ENCODE measurements at places on chromosomes 12 and 14.

- DNase-seq = no peak
Measured at GRCh38 chr12:82099216-82099615, 259.0 kb downstream of the CCDC59 start.

- peak; percentile 20 for DNase-seq
Measured at GRCh38 chr14:61894452-61895077, 132.3 kb downstream of the SNAPC1 start.

DNA sequence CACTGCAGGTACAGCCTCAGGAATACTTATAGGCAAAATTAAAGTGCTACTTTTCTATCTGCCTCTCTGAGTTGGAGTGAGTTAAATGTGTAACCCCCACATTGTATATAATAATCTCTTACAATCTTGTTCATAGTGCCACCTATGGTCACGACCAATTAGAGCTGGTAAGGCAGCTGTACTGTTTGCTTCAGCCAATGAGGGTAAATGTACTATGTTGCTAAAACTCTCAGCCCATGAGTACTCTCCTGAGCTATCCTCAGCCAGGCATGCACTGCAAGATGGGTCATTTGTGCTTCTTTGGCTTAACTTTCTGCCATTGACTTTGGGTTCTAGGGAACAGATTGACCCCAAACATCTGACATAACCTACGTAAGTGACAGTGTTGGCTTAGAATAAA is 15.0 kb upstream of the MDM2 start:
- no peak for DNase-seq

- DNase-seq = no peak
Measured at GRCh38 chr12:124376435-124376834, 81.5 kb downstream of the RFLNA start.

GRCh38 chr12:25694072-25694471 is 141.0 kb upstream of the LMNTD1 start:
- DNase-seq = no peak

DNA sequence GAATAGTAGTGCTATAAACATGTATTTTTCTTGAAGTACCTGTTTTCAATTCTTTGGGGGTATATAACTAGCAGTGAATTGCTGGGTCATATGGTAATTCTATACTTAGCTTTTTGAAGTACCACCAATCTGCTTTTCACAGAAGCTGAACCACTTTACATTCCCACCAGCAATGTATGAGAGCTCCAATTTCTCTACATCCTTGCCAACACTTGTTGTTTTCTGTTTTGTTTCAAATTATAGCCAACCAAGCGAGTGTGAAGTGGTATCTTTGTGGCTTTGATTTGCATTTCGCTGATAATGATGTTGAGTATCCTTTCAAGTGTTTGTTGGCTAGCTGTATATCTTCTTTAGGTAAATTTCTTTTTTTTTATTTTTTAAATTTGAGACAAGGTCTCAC is 95.7 kb downstream of the PAPLN start:
- no peak for DNase-seq

DNA sequence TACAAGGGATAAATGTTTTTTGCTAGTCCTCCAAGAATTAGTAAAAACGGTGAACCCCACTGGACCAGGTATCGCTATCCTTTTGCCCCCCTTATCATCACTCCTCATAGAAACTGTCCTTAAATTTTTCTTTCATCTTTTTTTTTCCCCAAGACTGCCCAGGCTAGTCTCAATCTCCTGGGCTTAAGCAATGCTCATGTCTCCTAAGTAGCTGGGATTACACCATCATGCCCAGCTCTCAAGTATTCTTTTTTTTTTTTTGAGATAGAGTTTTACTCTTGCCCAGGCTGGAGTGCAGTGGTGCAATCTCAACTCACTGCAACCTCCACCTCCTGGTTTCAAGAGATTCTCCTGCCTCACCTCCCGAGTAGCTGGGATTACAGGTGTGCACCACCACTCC is 9.7 kb downstream of the IRF2BPL start:
- no peak for DNase-seq

DNA sequence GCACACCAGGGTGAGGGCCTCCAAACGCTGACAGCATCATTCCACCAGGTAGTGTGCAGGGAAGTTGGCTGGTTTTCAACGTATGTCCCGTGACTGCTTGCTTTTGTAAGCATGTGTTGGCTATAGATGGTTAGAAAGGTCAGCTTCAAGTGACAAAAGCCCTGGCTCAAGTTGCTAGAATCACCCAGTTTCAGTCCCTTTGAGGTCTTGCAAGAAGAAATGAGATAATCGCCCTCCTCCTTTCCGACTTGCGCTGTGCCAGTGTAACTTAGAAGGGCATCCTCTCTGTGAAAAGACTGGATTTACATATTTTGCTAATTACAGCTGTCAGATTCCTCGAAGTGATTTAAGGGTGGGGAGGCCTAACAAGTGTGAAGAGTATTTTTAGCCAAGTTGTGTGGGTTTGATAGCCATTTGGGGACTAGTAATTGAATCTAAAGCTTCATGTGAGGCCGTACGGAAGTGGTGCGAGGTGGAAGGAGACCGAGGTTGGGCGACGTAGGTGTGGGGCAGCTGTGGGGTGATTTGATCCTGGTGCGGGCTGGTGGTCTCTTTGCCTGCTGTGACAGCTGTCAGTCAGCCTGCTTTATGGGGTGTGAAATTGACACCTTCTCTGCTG is 94.7 kb downstream of the CHST11 start:
- no peak for DNase-seq

DNA sequence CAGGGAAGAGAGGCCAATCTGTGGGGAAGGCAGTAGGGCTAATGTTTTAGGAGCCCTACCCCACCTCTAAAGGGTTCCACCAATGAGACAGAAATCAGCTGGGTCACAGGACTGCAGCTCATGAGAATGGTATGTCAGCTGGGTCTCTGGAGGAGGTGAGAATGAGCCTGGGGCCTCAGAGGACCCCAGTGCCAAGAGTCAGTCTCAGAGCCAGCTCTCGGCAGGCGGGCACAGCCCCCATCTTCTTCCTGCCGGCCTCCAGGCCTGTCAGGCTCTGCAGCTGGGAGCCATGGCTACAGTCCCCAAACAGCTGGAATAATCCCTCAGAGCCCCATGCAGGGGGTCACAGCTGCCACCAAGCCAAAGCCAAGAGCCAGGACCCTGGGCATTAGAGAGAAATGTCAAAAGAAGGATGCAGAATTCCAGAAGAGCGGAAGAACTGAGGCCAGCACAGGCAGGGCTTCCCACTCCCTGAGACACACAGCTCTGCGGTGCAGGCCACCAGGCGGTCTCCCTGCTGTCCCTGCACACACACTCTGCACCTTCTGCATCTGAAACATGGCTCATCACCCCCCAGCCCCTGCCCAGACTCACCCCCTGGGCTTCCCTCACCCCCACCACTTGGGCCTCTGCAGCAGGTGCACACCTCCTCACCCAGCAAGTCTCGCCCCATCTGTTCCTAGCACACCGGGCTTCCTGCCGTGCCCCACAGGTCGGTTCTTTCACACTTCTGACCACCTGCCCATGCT is 26.0 kb downstream of the ITPK1 start:
- no peak for DNase-seq

DNA sequence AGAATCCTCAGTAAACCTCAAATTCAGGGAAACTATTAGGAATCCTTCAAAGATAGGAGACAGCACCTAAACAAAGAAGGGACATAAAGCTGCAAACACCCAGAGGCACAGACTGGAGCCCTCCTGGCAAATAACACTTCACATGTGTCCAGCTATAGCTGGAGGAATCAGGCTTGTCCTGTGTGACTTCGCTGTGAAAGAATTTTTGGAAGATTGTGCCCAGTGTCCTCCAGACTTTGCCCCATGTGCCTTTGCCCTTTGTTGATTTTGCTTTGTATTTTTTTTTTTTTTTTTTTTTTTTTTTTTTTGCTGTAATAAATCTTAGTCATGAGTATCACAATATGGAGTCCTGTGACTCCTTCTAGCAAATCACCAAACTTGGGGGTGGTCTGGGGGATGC is 136.8 kb downstream of the KCNH5 start:
- DNase-seq = no peak

DNA sequence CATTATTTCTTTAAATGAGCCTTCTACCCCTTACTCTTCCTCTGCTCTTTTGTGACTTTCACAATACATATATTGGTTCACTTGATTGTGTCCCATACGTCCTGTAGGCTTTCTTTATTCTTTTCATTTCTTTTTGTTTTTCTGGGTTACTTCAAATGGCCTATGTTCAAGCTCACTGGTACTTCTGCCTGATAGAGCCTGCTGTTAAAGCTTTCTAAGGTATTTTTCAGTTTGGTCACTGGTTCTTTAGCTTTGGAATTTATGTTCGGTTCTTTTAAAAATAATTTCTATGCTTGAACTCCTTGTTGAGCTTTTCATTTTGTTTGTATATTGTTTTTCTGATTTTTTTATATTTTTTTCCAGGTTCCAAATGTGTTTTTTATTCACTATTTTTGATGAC is 81.9 kb downstream of the E2F7 start:
- DNase-seq = no peak

DNA sequence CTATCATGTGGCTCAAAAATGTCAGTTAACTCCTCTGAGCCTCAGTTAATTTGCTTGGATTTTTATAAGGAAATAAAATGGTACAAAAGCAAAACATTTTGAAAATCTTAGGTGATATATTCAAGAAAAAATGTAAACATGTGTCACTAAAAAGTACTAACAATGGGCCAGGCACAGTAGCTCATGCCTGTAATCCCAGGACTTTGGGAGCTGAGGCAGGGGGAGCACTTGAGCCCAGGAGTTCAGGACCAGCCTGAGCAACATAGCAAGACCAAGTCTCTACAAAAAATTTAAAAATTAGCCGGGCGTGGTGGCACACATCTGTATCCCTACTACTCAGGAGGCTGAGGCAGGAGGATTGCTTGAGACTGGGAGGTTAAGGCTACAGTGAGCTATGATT is 25.7 kb downstream of the AQP6 start:
- DNase-seq = no peak

DNA sequence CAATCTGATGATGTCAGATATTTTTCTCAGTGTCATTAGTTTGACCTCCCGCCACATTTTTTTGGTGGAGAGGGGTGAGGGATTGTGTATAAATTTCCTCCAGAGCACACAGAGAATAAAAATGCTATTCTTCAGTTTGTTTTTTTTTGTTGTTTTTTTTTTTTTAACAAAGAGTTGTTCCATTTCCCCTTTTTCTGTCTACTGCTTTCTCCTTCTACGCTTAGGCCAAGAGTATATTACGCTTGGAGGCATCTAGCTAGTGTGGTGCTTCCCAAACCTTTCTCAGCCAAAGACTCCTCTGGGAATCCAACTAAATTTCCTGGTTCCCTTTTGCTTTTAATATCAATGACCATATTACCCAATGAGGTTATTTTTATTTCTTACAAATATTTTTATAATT is 465.6 kb downstream of the ZFP36L1 start:
- DNase-seq = no peak

DNA sequence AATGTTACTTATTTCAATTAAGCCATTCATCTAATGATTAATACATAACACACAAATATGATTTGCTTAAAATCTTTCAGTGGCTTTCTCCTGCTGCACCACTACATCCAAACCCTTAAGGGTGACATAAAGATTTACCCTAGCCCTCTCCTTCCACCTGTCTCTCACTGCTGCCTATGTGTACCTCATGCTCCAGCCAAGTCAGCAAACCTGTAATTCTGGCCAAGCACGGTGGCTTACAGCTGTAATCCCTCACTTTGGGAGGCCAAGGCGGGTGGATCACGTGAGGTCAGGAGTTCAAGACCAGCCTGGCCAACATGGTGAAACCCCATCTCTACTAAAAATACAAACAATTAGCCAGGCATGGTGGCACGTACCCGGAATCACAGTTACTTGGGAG is 31.7 kb upstream of the CERS5 start:
- DNase-seq = no peak

GRCh38 chr12:130280231-130280630 is 57.5 kb upstream of the PIWIL1 start:
- no peak for DNase-seq

DNA sequence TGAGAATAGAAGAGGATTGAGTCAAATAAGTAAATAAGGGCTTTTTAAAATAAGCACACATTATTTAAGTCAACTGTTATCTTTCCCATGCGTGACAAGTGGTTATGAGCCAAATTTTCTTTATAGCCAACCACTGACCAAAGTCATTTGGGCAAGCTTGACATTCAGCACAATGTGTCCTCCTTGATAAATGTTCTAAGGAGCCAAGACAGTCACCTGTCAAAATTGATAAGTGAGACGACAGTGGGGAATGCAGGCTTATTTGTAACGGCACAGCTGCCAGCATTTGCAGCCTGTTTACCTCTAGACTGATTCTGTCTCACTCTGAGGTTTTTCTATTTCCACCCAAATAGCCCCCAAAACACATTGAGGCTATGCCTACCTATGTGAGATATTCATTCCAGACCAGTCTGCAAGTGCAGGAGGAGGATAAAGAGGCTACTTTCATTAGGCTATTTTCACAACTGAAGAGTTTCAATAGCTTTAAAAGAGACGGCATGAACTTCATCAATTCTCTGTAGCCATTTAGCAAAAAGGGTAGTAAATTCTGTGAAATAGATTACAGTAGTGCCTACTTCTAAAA is 339.5 kb downstream of the PDZRN4 start:
- no peak for DNase-seq

- DNase-seq = no peak
Measured at GRCh38 chr14:94907626-94908261, 137.8 kb upstream of the GSC start.

- DNase-seq = no peak
Measured at GRCh38 chr14:92575061-92575747, 61.6 kb downstream of the RIN3 start.

GRCh38 chr12:1083151-1083888 is 92.3 kb downstream of the ERC1 start:
- no peak for DNase-seq

- DNase-seq = no peak
Measured at GRCh38 chr12:64780132-64780530, 20.9 kb upstream of the GNS start.

- no peak for DNase-seq
Measured at GRCh38 chr14:61527325-61528100, 167.8 kb upstream of the HIF1A start.

GRCh38 chr14:75222208-75222701 is 45.8 kb upstream of the TMED10 start:
- DNase-seq = no peak

- DNase-seq = no peak
Measured at GRCh38 chr14:28758253-28758884, 8.2 kb upstream of the FOXG1 start.

GRCh38 chr14:51621654-51622053 is 30.1 kb upstream of the FRMD6 start:
- no peak for DNase-seq

- no peak for DNase-seq
Measured at GRCh38 chr12:113642672-113643071, 171.0 kb upstream of the LHX5 start.

- no peak for DNase-seq
Measured at GRCh38 chr14:104477666-104478380, 101.7 kb upstream of the C14orf180 start.

GRCh38 chr12:41910578-41911320 is 233.9 kb downstream of the GXYLT1 start:
- DNase-seq = no peak

GRCh38 chr14:91424813-91425530 is 7.4 kb upstream of the CCDC88C start:
- DNase-seq = no peak

DNA sequence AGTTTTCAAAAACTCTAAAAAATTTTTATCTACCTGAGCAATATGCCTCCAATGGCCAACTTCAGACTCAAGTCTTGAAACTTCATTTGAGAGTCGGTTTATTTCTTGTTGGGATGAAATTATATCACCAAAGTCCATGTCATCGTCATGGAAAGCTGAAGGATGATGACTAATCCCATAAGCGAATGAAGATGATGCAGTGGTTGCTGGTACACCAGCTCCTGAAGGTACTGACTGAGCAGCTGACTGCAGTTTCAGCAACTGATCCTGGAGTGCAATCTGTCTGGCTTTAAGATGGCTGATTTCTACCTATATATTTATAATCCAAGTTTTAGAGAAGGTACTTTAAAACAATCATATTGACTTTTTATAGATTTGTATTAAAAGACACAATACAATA is 18.3 kb downstream of the TRIP11 start:
- no peak for DNase-seq

Measured in stimulated activated CD8-positive, alpha-beta memory T cell treated with anti-CD3 and anti-CD28 coated beads, Interleukin-4, amount 100 ng/mL, for 1 hour (primary cell).